Cerebellar nuclear complex (tissue), 1 donor: ENCODE measurements at places on chromosomes 2 and 18.

GRCh38 chr2:6924101-6924923 is 7.1 kb downstream of the RNF144A start:
- DNase-seq = no peak

- no peak for DNase-seq
Observed at GRCh38 chr2:238425979-238426567, 654 bp upstream of the ASB1 start.

DNA sequence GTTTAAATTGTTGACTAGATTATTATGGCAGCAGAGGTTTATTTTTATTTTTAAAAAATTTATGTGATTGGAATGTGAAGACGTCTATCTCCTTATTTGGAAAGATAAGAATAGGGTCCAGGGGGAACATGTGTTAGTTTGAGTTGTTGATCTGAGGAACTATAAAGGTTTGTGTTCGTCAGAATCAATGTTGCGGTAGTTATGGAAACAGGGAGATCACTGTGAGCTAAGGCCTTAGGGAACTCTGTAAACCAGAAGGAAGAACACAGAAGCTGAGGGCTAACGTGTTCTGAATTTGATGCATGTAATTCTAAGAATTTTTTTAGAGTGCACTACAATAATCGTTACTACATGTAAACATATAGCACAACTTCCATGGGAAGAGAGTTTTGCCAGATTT is 168.5 kb upstream of the ZSWIM2 start:
- DNase-seq = no peak

- no peak for DNase-seq
Observed at GRCh38 chr2:225996462-225996828, 596.9 kb downstream of the NYAP2 start.

- DNase-seq = no peak
Observed at GRCh38 chr18:13446610-13447461, 228.3 kb downstream of the LDLRAD4 start.

GRCh38 chr2:221166292-221166691 is 405.8 kb downstream of the EPHA4 start:
- no peak for DNase-seq

DNA sequence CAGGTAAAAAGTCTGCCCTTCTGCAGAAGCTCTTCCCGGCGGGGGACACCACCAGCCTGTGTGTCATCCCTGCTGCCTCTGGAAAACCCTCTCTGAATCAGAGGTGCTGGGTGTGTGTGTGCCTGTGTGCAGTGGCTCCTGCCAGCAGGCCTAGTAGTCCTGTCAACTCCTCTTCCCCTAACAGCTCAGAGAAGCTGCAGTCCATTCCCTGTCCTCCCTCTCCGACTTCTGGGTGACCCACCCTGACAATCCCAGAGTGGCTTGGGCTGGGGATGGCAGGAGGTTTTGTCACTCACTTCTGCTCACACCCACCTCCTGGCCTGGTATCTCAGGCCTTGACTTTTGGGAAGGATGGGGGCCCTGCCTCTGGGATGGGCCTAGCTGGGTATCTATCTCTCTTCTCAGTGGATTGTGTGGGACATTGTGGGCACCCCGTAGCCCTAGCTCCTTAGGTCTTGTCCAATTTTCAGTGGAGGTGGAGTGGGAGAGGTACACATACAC is 2.3 kb downstream of the WNT10A start:
- DNase-seq = no peak

DNA sequence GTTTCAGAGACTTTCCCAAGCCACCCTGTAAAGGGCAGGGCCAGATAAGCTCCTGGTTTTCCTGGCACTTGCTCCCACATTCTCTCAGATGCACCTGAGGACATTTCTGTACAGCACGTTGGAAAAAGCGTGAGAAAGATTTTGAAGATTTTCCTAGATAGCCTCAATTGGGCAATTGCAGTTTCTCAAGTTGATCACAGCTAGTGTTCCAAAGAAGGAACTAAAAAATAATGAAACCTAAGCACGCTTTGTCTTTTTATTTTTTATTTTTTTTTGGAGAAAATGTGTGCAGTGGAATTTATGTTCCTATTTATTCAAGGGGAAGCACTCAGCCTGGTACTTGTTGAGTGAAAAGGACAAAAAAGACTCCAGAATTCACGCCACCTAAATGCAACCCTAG is 429.1 kb downstream of the RNF144A start:
- no peak for DNase-seq

DNA sequence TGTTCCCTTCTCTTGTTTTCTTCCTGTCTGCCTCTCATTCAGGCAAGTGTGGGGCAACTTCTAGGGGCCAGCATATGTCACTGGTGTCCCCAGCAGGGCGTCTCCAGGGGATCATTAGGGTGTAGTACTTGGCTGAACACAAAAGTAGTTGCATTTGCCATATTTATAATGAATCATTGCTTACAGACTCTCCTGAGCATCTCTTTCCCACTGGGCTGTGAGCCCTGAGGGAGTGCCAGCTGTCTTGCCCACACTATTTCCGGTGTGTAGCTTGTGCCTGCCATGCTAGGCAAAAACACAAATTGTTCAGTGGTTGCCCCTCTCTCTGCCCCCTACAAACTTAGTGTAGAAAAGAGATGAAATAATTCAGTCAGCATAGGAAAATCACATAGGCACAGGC is 40.8 kb upstream of the SCLY start:
- DNase-seq = no peak

GRCh38 chr18:24208270-24209035 is 69.6 kb downstream of the CABYR start:
- DNase-seq = no peak

- no peak for DNase-seq
Observed at GRCh38 chr18:39838831-39839230, 2116.2 kb upstream of the PIK3C3 start.

- no peak for DNase-seq
Observed at GRCh38 chr2:595831-596592, 81.2 kb downstream of the TMEM18 start.

DNA sequence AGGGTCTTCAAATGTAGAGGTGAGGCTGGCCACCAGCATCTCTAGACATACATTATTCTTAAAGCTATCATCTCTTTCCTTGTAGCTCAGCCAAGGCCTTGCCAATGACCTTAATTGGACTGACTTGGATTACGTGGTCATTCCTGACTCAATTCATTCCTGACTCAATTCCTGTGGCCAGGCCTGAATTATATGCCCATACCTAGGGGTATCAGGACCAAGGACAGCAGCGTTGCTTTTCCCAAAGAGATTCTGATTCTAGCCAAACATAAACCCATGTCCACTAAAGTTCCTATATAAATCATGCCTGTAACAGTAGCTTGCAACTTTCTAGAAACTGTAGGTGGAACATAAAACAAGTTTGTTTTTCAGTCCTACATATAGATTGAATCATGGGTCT is 231.7 kb downstream of the ARL6IP6 start:
- no peak for DNase-seq

GRCh38 chr2:97741251-97741650 is 27.9 kb downstream of the ZAP70 start:
- no peak for DNase-seq

DNA sequence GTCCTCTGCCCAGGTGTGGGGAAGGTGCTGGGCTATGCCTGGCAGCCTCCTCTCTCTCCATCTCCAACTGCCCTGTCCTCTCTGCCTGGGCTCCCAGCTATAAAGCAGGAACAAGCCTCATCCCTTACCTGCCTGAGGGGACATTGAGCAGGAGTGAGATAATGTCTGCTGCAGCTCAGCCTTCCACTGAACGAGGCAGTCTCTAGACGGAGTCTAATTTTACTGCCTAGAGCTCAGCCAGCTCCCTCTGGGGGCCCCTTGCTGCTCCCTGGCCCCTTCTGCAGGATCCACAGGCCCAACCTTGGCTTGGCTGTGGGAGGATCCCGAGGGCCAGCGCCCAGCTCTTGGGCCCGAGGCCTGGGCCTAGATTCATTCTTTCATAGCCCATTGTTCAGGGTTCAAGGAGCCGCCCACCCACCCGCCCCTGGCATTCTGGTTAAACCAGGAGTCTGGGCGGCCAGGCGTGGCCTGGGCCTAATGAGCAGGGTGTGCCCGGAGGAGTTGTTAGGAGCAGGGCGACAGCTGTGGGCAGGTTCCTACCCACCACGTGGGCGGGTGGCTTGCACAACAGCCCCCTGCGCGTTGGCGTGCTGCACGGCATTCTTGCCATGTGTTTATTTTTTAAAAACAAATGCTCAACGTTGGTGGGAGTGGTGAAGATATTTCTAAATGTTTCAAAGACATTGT is 44.6 kb downstream of the FOSL2 start:
- DNase-seq = no peak

- no peak for DNase-seq
Observed at GRCh38 chr2:218125095-218125494, 733 bp upstream of the CXCR2 start.

DNA sequence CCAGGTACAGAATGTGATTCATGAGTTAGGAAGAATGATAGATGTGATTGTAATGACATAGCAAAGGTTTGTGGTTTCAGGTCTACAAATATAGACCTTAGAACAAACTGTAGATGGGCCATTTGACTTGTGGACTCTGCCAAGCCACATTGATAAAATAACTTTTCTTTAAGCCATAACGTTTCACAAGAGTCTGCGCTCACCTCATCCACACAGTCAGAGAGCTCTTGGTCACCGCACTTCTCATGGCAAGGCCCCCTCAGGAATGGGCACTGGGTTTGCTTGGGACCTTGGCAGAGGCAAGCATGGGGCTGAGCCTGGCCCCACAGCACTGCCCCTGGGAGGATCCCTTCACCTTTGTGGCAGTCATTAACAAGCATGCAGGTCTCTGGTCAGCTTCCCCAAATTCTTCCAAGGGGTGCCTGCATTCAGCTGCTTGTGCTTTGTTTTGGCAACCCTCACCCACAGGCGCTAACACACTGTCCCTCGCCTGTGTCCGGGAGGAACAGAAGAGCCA is 14.0 kb downstream of the ARMC9 start:
- DNase-seq = no peak

DNA sequence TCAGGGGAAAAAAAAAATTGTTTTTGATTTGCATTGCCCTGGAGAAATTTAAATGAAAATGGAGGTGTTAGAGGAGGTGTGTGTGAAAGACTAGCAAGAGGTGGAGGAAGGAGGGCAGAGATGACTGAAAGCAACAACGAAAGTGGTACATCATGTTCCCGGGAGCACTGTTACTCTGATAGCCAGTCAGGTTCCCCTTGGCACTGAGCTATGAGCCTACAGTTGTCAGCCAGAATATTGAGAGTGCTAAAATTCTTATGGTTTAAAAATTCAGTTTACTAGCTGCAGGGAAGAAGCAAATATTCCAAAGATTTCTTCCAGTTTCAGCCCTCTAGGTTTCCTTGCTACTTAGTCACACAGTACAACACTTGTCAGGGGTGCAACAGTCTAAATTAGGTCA is 366.7 kb upstream of the DLGAP1 start:
- no peak for DNase-seq

GRCh38 chr18:80042785-80043184 is 8.6 kb downstream of the RBFA start:
- no peak for DNase-seq

DNA sequence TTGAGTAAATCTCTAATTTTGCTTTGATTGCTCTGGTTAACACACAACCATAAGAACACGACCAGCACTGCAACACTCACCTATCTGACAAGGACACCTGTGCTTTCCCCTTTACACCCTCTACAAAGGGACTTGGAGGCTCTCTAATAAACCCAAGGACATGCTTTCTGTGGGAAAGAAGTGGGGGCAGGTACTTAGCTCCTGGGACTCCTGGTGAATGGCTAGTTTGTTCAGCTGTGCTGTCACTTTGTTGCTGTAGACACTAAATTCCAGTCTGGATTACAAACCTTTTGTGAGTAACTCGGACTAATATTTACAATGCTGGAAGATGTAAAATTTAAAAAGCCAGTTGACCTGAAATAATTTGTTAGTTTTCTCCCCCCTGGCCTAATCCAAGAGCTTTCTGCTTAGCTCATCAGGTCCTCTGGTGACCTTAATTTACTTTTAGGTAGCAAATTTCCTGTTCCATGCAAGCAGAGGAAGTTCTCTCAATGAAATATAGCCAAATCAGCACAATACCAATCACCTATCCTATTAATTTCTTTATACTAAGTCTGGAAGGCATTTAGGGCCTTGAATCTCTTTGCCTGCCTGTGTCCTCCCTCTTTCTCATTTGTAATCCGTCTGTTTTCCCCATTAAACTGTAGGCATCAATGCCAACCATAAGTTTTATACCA is 67.5 kb downstream of the PLCL1 start:
- no peak for DNase-seq

DNA sequence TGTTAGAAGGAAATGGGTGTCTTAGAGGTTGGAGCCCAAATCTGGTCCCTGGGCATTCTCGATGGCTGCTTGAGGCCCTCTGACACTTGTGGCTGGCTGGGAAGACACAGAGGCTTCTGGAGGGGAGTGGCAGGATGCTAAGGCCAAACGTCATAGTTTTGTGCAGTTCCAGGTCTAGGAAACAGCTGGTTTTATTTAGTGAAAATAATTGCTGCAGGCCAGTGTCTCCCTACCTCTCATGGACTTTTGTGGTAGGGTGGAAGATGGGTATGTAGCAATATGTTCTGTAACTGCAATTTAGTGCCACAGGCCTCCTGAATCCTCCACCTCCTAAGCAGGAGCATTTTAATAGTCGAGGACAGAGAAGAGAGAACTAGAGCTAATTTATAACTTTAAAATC is 32.2 kb upstream of the SPRED2 start:
- no peak for DNase-seq

DNA sequence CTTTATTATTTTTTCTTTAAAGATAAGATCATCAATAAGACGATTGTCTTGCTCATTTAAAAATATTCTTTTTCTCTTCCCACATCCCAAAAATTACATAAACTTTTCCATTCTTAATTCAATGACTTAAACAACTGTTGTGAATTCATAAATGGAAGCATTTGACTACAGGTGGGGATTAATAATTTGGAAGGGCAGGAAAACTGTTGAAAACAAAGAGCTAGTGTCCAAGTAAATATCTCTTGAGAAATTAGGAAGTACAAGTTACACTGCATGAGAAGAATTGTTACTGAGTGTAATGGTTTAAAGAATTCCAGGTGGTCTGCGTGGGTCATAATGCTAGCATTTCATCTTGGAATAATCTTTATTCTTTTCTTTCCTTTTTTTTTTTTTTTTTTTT is 634.8 kb upstream of the ZEB2 start:
- DNase-seq = no peak

DNA sequence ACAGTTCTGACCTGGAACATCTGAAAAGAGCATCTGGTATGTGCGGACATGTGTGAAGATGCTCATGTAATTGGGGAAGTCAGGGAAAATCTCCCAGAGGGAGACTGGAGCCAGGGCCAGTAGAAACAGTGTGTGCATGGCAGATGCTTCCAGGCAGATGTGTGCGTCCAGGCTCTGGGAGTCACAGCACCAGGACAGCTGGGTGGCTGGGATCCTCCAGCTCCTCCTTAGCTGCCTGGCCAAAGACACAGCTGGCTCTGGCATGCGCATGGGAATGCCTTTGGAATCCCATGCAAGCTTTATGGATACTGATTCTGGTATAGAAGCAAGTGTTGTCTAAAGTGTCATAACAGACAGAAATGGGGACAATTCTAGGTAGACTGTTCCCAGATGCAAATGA is 369.7 kb downstream of the INSIG2 start:
- no peak for DNase-seq

- DNase-seq = no peak
Observed at GRCh38 chr2:178767094-178768060, 39.8 kb downstream of the TTN start.
